ENCODE measurements at places on chromosomes 12 and 14.

- no peak for DNase-seq
These were observed 237.9 kb downstream of the IPO8 start for GRCh38 chr12:30457621-30458289.

GRCh38 chr12:3551386-3551785 lies 60.4 kb downstream of the PRMT8 start:
- no peak for DNase-seq

DNA sequence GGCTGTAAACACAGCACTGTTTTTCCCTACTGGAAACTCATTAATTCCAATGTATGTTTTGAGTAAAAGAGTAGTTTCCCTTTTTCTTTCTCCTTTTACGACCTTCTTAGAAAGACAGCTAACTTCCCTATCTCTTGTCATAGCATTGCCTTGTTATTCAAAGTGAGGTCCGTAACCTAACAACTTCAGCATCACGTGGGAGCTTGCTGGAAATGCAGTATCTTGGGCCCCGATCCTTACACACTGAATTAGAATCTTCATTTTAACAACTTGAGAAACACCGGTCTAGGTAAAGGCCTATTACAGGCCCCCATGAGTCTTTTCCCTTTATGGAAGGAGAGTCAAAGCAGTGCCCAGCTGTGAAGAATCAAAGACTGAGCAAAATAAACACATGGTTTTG lies 230.7 kb upstream of the PRKD1 start:
- no peak for DNase-seq

- DNase-seq = no peak
These were observed 240.3 kb downstream of the ZFP36L1 start for GRCh38 chr14:68552602-68553001.

DNA sequence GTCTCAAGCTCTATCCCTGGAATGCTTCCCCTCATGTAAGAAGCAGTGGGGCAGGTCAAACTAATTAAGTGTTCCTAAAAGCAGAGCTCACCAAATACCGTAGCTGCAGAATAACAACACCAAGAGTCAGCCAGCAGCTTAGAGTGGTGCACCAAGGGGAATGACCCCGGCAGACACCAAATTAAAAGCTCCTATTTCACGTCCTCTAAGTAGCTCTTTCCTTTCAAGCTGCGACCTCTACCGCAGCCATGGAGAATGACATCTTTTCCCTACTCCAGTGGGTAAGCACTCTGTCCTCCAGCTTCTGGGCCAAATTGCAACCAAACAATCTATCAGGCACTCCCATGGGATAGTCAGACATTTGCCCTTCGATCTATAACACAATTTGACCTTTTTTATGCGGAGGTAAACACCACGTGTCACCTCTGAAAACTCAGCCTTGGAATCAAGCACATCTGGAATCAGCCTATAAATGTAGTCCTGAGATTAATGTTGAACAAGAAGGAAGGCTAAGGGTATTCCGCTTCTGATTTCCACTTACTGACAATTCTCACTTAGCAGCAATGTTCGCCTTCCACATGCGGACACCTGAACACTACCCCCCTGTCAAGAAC lies 67.6 kb upstream of the CDKN3 start:
- DNase-seq = peak; percentile 78

DNA sequence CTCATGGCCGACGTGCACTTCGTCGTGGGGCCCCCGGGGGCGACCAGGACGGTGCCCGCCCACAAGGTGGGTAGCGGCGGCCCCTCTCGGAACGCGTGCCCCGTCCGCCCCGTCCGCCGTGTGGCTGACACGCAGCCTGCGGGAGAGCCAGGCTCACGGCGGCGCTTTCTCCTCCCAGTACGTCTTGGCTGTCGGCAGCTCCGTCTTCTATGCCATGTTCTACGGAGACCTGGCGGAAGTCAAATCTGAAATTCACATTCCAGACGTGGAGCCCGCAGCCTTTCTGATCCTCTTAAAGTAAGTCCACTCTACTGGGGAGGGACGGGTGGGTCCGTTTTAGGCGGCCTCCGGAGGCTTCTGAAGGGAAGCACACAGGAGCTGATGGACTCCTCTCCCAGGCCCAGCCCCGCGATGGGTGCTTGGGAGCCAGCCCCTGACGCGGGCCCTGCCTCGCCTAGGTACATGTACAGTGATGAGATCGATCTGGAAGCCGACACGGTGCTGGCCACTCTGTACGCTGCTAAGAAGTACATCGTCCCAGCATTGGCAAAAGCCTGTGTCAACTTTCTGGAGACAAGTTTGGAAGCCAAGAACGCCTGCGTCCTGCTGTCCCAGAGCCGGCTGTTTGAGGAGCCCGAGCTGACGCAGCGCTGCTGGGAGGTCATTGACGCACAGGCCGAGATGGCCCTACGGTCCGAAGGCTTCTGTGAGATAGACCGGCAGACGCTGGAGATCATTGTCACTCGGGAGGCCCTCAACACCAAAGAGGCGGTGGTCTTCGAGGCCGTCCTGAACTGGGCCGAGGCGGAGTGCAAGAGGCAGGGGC lies 1.1 kb downstream of the BTBD6 start:
- DNase-seq = peak; percentile 38

DNA sequence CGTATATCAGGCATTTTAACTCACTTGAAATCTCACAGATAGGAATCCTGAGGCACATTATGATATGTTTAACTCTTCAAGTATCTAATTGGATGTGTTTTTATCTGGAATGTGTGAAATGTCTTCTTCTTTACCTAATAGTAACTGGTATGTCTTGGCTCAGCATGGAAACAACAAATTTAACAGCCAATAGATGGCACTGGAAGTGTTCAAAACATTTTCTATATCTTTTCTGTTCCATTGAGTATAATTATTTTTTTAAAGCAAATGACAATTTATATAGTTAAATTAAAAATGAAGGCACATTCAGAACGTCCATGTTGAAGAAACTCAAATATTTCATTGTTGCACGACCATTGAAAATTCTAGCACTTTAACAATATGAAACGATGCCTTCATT lies 164.6 kb upstream of the SLC16A7 start:
- DNase-seq = peak; percentile 10

- DNase-seq = no peak
These were observed 1.1 kb upstream of the NDUFA12 start for GRCh38 chr12:95004610-95005009.

- no peak for DNase-seq
These were observed 69.2 kb downstream of the PTPRQ start for GRCh38 chr12:80513211-80513610.

DNA sequence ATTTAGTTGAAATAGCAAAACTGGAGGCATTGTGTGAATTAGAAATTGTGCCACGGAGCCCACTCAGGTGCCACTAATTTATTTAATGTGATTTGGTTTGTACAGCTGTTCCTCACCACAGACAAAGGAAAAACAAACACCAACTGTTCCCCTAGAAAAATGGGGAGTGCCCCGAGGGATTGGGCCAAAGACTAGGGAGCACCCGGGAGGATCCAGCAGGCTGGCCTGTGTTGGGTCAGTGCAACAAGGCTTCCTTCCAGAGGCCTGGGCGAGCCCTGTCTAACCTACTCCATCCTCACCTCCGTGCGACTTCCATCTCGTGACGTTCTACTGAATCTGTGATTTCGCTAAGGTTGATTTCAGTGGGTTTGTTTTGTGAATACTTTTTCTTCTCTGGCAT lies 206.2 kb downstream of the CHST11 start:
- DNase-seq = no peak

GRCh38 chr12:97474161-97474560 lies 11.6 kb downstream of the RMST start:
- DNase-seq = peak; percentile 10

DNA sequence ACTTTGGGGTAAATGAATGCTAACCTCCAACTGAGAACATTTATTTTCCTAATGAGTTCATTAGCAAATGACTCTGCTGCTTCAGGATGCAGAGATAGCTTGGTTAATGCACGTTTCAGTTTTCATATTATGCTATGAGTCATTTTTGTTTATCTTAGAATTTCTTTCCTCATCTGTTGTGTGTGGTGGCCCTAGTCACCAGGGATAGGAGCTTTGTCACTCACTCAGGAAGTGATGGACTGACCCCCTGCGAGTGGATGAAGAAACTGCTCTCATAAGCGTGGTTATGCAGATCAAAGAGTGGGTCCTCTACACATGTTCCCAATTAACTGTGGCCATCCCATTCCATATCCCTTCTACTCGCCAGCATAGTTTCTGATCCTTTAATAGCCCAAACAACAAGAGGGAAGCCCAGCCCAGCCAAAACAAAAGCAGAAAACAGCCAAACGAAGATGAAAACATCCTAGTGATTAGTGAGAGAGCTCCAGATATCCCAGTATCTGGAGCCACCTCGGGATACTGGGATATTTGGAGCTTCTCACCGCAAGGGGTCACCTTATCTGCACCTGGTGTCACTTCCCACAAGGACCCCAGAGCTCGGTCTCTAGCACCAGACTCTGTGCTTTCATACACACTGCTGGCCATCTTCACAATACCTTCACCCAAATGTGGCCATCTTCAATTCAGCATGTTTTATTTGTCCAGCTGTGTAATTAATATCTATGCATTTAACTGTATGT lies 8.6 kb downstream of the TC2N start:
- DNase-seq = no peak

DNA sequence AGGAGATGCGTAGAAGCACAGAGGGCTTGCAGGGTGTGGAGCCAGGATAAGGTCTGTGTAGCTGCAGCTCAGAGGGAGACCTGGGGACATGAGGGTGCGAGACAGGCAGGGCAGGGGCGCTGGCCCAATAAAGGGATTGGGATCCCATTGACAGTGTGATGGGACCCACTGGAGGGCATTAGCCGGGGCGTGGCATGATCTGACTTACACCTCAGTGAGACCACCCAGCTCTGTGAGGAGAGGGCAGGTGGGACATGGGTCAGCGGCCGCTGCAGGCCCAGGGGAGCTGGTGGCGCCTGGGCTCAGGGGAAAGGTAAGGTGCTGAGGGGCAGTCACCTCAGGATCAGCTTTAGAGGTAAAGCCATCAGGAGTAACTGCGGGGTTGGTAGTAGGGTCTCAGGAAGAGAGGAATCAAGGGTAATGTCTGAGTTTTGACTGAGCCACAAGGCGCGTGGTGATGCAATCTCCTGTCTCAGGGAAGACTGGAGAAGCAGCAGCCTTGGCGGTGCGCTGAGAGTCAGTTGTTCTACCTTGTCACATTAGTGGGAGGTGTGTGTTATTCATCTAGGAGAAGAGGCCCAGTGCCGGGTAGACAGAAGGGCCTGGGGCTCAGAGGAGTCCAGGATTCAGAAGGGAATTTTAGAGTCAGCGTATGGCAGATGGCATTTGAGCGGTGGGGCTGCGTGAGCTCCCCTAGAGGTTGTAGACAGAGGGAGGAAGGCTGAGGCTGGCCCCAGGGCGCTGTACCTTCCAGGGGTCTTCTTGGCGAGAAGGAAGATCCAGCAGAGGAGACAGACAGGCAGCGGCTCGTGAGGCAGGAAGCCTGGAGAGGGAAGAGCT lies 30.8 kb upstream of the BDKRB2 start:
- DNase-seq = no peak

- DNase-seq = no peak
These were observed 8.9 kb downstream of the CORO1C start for GRCh38 chr12:108722463-108722862.

DNA sequence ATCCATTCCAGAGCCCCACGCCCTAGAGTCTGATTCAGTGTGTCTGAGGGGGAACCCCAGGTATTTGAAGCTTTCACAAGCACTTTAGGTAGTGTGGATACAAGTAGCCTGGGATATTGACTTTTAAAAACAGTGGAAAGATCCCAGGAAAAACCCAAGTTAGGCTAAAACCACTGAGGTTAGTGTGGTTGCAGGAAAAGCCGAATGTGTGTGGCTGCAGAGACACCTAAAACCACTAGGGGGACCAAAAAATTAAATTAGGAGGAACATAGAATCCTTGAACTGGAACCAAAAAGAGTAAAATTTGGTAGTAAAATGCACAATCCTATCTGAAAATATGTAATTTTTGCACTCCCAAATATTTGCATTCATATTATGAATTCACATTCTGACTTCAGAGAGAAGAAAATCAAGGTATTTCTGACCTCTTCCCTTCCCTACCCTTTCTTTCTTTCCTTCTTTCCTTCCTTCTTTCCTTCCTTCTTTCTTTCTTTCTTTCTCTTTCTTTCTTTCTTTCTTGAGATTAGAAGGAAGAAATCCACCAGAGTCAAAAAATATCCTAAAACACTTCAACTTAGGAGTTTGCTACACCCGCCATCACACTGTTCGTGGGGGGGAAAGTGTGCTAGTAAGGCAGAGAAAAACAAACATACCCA lies 37.8 kb downstream of the SLCO1A2 start:
- peak; percentile 9 for DNase-seq

DNA sequence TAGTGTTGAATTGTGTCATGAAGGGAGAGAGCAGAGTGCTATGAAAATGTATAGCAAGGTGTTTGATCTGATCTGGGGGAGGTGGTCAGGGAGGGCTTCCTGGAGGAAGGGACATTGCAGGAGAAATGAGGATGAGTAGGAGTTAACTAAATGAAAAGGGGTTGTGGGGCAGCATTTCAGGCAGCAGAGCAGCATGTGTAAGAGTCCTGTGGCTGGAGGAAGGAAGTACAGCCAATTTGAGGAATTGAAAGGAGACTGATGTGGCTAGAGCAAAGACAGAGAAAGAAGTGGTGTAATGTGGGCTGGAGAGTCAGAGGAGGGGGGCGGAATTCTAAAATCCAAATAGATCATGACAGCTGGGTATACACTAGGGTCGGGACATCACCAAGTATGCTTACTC lies 20.5 kb downstream of the NPC2 start:
- DNase-seq = no peak

DNA sequence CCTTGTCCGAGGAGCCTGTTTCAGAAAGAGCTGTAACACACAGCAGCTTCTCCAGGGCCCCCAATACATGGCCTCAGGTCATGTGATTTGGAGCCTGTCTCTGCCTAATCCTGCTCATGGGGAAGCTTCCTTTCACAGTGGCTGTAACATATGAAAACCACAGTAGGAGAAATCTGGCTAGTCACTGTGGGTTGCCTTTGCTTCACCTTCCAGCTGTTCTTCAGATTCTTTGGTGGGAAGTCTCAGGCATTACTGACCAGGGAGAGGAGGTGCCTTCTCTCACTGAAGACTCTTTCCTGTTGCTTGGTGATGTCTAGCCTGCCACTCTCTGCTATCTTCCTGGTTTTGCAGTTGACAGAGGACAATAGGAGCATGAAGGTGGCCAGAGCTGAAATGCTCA lies 350.6 kb downstream of the DPF3 start:
- peak; percentile 32 for DNase-seq

DNA sequence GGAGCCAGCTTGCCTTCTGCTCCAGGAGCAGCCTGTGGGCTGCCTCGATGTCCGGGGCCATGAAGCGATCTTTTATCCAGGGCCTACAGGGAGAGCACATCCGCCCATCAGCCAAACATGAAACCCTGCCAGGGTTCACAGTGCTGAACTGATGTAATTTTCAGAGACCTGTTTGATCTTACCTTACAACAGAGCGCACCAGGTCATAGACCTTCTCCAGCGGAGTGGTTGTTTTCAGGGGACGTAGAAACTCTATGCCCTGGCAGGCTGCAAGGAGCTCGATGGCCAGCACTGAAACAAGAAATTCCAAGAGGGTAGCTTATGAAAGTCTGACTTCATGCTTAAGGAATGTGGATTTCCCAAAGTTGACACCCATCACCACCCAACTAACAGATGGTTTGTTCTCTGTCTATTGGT lies 19.7 kb downstream of the HAL start:
- no peak for DNase-seq

- DNase-seq = no peak
These were observed 20.4 kb downstream of the JDP2 start for GRCh38 chr14:75448209-75448608.

Measured in umbilical cord (tissue), 2 donors.